ENCODE measurements at places on chromosomes 16 and 17.

DNA sequence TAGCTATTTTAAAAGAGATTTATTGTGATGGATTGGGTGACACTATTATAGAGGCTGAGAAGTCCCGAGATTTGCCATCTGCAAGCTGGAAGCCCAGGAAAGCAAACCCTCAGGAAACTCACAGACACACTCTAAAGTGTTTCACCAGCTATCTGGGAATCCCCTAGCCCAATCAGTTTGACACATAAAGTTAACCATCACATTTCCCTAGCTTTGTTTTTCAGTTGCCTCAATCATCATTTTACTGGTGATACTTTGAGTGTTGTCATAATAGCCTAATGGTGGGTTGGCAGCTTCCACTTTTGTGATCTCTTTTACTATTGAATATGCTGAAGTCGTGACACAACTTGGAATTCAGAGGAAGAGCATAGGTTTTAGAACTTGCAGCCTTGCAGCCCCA is 1.8 kb downstream of the SGF29 start:
- DNase-seq, result no peak

- no peak for DNase-seq
Observed at GRCh38 chr16:22743401-22743800, 70.6 kb upstream of the HS3ST2 start.

DNA sequence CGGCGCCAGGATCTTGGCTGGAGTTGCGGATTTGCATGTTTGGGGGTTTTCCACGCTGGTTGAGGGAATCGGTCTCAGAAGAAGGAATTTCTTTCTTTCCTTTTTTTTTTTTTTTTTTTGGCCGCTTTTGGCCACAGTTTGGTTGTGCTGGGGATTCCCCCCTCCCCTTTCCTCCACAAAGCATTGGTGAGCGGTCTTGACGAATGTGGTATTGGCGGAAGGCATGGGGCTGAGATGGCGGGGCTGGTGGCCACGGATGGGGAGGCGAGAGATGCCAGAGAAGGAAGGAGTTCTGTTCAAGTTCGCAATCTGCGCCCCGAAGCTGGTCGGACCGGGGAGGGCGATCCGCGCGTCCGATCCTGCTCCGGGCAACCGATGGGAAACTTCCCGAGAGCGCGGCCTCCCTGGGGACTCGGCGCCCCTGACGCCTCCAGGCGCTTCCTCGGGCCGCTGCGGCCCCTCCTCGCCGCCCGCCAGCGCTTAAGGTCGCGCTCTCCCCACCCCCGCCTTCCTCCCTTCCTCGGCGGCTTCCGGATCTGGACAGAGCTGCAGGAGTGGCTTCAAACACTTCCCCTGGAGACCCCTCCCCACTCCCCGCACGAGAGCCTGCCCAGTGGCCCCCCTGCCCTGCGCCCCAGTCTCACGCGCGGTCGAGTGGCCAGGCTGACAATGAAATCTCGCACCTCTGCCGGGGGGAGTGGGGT is 43.2 kb downstream of the RAI1 start:
- DNase-seq, result peak; percentile 56

DNA sequence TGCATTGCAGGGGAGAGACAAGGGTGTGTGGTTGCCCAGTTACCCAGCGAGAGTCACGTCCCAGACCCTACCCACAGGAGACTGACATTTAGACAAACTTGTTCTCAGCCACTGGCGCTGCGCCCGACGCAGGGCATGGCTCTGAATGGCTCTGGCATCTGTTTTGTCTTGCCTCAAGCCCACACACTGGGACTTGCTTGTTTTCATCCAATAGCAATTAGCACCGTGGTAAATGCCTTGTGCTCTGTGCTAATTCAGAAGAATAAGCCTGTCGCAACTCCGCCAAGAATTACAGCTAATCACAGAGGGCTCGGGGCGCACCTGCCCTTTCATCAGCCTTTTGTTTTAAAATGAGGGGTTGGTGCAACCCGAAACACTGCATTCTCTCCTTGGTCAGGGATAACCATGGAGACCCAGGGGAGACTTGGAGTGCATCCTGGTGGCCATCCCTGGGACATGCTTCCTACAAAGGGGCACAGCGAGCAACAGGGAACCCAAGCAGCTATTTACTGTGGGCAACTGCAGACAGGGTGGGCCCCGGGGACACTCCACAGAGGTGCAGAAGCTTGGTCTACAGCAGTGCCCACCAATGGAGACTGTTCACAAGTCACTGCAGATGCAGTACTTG is 220.6 kb upstream of the ZFHX3 start:
- DNase-seq, result peak; percentile 96

DNA sequence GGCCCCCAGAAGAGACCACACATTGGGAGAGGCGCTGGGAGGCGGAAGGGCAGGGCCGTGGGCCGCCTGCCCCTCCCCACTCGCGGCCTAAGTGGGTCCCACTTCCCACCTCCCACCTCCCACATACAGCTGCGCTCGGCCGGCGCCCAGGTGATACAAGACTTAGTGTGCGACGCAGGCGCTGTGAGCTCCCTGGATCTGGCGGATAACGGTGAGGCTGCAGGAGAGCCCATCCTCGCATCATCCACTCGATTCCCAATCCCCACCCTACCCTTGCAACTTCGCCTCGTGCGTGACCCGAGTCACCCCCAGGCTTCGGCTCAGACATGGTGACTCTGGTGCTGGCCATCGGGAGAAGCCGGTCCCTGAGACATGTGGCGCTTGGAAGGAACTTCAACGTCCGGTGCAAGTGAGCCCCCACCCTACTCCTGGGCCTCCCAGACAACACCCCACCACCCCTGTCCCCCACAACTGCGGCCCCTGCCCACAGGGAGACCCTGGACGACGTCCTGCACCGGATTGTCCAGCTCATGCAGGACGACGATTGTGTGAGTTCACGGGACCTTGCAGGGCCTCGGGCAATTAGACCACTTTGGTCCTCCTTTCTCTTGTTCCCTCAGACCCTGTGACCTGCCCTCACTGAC is 3.9 kb downstream of the CARMIL2 start:
- DNase-seq, result no peak

- no peak for DNase-seq
Observed at GRCh38 chr17:80257716-80258213, 2.9 kb upstream of the RNF213 start.

GRCh38 chr16:3173892-3174617 is 13.9 kb upstream of the OR1F1 start:
- peak; percentile 8 for DNase-seq

- DNase-seq, result no peak
Observed at GRCh38 chr17:32970281-32970680, 21.4 kb upstream of the SPACA3 start.

DNA sequence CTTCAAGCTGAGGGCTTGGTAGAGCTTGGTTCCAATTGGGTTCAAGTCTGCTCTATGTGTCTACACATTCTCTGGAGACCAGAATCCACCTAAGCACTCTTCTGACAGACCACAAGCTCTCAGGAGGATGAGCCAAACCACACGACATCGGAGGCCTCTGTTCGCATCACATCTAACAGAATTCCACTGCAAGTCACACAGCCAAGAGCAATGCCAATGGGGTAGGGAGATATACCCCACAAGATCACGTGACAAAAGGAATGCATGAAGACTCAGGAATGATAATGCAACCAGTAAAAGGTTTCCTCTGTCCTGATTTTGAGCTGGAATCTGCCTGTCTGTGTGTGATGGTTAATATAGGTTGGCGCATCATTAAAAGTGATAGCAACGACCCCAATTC is 46.6 kb upstream of the RPL38 start:
- DNase-seq, result no peak

DNA sequence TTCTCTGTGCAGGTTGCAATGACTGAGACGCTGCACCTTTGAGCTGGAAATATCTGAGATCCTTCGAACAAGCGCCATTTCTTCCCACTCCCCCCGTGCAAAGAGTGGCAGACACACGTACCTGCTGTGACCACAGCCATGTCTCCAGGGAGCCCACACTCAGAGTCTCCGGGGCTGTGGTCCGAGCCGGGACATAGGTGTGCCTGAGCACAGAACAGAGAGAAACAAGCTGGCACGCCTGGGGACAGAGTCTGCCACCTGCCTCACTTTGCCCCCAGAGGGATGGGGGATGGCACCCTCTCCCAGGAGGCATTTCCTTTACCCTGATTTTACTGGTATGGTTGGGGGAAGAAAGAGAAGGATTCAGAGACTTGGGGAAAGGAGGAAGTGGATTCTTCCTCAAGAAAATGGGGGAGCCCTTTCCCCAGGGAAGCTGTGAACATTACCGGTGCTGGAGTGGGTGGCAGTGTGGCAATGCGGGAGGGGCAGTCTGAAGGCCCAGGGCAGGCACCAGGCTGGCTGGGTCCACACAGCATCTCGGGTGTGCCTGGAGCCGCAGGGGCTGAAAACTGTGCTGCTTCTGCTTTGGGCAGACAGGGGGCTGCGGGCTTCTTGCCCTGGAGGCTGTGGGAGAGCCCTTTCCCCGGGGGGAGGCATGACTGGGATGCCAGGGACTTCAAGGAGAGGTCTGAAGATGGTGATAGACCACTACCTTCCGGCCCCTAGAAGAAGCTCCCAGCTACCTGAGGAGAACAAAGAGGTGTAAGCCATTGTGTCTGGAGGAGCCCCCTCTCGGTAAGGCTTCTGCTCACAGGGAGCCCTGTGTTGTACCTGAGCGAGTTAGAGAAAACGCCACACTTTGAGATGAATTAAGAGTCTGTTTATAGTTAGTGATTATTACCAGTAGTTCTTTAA is 6.6 kb upstream of the PIK3R6 start:
- no peak for DNase-seq

GRCh38 chr17:81566461-81567126 is 14.4 kb upstream of the FAAP100 start:
- DNase-seq, result peak; percentile 63

GRCh38 chr16:85569615-85570212 is 43.4 kb upstream of the GSE1 start:
- peak; percentile 94 for DNase-seq

- DNase-seq, result no peak
Observed at GRCh38 chr17:60529806-60530205, 3.8 kb upstream of the APPBP2 start.

- DNase-seq, result no peak
Observed at GRCh38 chr17:4771519-4772234, at the start of gene TM4SF5. Gene TM4SF5, plus strand, starts transcription at chr17:4771886. Its CDS starts 37 bp downstream, at chr17:4771923.

DNA sequence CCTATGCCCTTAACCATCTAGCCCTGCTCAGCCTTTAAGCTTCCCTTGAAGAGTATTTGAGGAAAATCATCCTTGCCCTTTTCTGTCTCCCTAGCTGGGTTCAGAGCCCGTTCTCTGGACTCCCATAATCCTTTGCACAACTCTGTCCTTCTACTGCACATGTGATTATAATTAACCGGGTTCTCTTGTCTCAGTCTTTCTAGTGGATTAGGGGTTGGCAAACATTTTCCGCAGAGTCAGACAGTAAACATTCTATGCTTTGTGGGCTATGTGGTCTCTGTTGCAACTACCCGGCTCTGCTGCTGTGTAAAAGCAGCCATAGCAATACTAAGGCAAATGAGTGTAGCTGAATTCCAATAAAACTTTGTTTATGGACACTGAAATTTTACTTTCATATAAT is 80.0 kb downstream of the CDRT15 start:
- no peak for DNase-seq

DNA sequence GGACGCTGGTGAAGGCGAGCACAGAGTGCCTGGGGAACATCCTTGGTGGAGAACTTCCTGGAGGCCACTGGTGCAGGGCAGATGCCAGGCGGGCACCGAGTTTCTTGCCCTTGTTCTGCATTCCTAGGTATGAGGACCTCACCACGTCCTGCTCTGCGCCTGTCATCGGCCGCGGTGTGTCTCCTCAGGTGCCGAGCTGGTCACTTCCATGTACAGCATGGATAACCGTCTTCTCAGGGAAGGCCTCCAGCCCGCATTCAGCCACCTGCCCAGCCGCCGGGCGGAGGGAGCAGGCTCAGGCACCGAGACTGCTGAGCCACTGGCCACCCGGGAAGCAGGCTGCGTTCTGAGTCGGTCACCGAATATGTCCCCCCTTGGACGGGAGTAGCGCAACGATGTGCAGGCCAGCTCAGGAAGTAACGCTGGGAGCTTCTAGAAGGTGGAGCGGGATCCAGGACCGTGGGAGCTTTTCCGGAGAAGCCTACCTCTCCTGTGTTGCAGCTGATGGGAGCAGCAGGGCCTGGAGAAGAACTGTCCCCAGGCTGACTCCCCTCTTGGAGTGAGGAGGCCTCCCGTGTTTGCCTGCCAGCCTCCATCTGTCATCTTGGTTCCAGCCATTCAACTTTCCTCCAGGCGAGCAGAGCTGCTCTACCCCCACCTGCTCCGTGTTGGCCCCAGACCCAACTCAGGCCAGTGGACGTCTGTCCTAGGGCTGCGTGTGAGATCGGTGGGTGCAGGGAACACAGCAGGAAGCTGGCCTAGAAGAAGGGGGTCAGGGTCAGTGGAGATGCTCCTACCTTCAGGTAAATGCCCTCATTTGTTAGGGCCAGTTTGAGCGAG is 2.1 kb upstream of the BAIAP2 start:
- DNase-seq, result no peak

DNA sequence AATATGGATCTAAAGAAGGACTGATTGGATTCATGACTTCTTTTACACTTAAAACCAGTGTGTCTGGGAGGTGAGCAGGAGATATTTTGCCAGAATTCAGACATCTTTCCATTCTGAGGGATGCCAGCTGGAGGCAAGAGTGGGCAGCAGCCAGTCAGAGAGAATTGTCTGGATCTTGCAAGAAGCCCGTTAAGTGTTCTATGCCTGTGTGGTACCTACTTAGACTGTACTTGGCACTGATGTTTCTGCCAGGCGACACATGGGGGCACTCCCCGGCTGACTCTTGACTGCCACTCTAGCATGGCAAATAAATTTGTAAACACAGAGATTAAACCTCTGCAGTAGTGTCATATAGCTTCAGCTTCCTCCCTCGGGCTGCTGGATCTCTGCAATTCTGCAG is 247.7 kb downstream of the UTP18 start:
- DNase-seq, result peak; percentile 27

DNA sequence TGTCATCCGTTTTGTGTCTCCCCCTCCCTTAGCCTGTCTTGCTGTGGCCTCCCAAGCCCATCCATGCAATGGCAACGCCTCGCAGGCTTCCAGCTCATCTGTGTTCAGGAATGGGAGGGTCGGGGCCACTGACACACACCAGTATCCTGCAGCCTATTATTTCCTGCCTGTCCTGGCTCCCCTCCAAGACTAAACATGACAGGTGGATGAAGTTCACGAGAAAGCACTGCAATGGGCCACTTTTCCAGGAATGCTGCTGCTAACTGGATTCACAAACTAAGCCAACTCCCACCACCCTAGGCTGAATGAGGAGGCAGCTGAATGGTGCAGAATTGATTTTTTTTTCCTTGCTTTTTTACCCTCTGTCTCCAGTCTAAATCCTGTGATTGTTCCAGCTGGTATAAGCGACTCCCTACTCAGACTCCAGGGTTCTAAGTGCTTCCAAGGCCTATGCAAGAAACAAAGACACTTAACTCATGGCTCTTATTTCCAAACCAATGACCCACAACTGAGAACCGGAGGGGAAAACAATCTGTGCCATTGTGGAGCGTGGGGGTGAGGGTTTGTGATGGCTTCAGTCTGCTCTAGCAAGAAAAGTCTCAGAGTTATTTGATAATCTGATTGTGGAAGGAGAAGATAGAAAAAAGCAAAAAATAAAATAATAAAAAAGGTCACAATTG is 23.3 kb downstream of the TMEM100 start:
- no peak for DNase-seq
